ENCODE measurements at places on chromosomes 4 and X.

DNA sequence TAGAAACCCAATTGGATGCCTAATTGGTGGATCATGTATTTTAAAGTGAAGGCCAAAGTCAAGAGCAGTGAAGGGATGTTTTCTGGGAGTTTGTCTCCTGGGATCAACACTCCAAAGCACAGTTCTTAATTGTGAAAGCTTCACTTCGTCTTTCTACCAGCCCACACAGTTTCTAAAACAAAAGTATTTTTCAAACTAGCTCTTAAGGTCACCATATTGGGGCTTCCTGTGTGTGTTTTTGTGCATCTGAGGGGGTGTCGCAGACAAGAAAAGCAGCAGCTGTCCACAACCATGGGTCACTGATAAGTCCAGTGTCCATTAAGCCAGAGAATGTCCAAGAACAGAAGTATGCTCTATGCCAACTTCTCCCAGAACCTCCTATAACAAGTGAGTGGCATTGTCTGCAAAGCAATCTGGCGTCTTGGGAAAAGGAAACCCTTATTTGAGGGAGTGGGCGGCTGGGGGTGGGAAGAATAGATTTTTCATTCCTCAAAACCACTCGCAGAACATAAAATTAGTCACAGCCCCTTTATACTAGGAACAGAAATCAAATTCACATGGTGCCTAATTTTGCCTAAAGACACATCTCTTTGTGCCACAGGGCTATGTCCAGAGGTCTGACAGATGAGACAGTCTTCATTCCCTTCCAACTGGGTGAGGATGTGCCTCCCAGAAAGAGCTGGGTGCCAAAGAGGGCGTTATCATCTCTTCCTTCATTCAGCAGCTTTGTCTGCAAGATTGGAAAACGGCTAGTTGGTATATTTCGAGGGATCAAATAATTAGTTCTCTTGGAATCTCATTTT lies 610.4 kb downstream of the BCOR start:
- DNase-seq = no peak

GRCh38 chr4:2907706-2908293 lies 55.4 kb downstream of the NOP14 start:
- DNase-seq = no peak

- no peak for DNase-seq
Observed at GRCh38 chr4:128394778-128395177, 107.2 kb upstream of the PGRMC2 start.

DNA sequence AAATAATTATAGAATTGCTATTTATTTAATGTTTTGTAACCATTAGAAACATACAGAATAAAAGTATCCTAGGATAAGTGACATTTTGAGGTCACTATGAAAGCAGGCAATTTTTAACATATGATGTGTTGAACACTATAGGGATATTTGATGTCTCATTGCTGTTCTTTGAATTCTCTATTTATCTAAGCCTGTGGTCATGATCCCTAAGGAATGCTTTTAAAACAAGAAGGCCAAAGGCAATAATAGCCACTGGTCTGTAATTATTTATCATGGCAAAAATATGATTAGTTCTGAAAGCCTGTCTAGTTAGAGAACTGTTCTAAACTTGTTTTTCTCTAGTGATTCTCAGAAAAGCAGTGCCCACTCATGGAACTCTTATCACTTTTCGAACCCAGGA lies 186.6 kb downstream of the RPA4 start:
- DNase-seq = no peak

DNA sequence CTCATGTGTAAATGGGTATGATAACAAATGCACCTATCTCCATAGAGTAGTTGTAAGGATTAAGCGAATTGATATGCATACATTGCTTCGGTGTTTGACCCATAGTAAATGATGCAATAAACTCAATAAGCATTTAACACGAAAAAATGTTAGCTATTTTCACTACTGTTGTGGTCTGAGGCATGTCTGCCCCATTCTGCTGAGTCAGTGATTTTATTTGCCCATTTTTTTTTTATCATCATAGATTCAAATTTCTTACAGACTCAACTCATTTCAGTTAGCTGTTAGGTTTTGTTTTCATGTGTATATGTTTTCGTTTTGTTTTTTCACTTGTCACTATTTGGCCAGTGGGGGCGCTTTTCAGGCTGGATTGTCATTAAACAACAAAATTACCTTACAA lies 27.8 kb upstream of the ARHGEF9 start:
- no peak for DNase-seq

DNA sequence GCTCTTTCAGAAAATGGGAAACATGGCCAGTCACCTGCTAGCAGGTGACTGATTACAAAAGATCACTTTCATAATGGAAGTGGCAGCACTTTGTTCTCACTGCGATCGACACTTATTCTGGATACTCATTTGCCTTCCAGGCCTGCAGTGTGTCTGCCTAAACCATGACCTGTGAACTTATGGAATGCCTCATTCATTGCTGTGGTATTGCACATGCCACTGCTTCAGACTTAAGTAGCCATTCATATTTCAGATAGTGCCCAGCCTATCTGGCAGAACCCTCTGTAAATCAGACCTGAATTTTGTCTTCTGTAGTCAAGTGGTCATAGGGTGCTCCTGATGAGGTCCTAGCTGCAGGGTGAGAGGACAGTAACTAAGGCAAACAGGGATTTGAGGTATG lies 23.3 kb upstream of the MGST2 start:
- DNase-seq = no peak

DNA sequence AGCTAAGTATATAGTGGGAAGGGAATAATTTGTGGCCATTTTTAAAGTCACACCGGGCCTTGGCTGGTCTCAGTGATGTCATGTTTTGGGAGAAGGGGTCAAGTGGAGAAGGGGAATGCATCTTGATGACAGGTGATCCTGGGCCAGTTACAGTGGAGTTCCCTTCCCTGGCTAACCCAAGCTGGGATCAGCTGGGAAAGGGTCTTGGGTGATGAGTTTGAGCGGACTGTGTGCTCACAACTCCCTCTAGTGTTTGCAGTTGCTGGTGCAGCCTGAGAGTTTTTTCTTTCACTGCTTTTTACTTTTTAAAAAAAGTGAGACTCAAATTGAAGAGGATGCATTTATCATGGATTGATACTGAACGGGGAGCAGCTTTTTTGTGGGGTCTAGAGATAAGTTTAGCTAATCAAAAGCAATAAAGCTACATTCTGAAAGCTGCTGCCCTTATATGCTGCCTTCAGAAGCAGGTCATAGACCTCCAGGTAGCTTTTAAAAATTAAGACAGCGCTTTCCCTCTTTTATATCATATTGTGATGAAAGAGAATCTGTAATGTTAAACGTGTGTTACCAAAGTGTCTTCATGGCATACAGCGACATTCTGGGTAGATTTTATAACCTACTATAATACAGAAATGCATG lies 164.7 kb downstream of the DCLK2 start:
- no peak for DNase-seq

DNA sequence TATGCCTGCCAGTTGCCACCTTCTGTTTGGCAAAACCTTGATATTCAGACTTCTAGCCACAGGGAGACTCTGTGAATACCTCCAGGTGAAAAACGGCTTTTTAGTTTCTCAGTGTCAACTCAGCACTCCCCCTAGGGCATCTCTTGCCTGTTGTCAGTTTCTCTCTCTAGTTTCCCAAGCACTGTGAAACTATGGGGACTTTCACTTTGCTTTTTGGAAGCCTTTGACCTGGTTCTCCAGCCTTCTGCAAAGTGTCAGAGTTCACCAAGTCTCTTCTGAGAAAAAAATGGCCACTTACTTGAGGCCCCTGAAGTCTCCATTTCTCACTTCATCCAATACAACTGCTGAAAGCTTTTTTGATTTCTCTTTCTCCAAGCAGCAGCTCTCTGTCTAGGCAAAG lies 521.5 kb downstream of the INPP4B start:
- no peak for DNase-seq

DNA sequence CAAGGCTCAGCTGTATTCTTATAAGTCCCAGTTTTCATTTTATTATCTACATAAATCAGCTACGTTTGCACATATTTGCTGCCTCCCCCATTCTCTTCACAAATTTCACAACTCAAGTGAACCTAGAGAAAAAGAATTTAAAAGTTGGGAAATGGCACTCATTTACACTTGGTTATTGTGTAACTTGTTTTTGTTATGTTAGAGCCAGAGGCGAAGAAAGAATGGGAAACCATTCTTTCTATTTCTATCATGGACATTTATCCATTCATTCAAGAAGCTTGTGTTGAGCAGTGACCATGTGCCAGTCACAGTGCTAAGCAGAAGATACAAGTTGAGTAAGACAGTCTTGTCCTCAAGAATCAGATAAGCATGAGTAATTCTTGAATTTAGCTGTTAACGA lies 13.5 kb downstream of the LIAS start:
- no peak for DNase-seq

GRCh38 chr4:20617678-20618396 lies 82.4 kb upstream of the PACRGL start:
- DNase-seq = no peak

- no peak for DNase-seq
Observed at GRCh38 chrX:42273387-42273786, 350.0 kb upstream of the CASK start.

DNA sequence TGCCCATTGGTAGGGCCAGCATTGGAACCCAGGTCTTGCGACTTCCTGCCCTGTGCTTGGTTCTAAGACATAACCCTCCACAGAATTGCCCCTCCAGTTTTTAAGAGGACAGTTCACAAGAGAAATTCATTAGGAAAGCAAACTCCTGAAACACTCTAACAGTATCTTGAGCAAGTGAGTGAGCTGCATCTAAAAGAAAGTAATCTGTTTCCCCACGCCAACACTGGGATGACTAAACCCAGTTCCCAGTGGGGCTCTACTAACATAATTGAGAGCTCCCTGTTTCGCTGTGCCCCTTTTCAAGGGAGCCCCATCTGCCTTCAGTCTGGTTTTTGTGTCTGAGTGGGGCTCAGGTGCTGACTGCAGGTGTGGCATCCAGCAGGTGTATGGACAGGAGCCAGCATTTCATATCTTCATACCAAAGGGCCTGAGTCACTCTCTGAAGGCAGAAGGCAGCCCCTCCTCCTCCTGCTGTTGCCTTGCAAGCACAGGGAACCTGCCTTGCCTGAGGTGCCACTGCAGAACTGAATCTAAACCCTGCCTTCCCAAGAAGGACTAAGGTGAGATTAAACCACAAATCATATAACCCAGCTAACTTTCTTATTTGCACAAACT lies 8.0 kb downstream of the AMOT start:
- DNase-seq = no peak

- DNase-seq = no peak
Observed at GRCh38 chr4:147398556-147398955, 82.3 kb upstream of the EDNRA start.

GRCh38 chr4:4749137-4749536 lies 110.3 kb upstream of the MSX1 start:
- no peak for DNase-seq

- no peak for DNase-seq
Observed at GRCh38 chr4:169315530-169316343, 45.0 kb upstream of the SH3RF1 start.

DNA sequence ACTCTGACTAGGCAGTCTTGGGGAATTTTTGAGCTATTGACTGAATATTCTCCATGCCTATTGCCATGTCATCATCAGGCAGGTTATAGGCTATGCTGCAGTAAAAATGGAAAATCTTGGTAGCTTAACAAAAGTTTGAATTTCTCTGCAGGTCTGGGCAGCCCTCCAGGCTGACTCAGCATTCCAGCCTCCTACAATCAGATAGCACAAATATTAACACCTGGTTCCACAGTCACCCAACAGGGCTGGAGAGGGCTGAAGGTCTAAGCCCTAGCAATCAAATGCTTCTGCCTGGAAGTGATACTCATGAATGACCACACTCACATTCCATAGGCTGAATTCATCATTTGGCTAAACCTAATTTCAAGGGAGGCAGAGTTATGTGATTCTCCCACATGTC lies 9.6 kb upstream of the PPP3CA start:
- no peak for DNase-seq

GRCh38 chr4:23504083-23504482 lies 385.8 kb downstream of the PPARGC1A start:
- no peak for DNase-seq

All from activated CD8-positive, alpha-beta memory T cell treated with anti-CD3 and anti-CD28 coated beads for 48 hours (primary cell).